AG20443 (cell line): ENCODE measurements at places on chromosomes 2 and 18.

- no peak for DNase-seq
Measured at GRCh38 chr2:43465234-43465633, 130.6 kb downstream of the THADA start.

GRCh38 chr2:241541564-241542277 lies 16.8 kb upstream of the BOK start:
- peak; percentile 30 for DNase-seq

DNA sequence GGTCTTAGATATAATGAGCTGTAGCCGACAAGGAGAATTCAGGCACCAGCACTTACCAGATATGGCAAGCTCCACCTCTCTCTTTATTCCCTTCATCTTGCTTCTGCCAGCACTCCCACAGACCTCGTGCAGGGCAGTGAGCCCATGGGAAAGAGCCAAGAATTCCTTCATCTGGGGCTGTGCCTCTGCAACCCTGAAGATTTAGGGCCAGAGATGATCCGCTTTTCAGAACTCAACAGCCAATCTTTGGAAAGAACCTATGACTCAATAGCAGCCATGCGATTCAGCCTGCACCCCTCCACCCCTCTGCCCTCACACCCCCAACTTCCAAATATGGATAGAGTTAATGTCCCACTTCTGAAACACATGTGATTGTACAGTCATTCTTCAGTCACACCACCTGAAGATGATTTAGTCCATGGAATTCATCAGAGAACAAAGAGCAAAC lies 533.7 kb upstream of the TNP1 start:
- DNase-seq: peak; percentile 91

DNA sequence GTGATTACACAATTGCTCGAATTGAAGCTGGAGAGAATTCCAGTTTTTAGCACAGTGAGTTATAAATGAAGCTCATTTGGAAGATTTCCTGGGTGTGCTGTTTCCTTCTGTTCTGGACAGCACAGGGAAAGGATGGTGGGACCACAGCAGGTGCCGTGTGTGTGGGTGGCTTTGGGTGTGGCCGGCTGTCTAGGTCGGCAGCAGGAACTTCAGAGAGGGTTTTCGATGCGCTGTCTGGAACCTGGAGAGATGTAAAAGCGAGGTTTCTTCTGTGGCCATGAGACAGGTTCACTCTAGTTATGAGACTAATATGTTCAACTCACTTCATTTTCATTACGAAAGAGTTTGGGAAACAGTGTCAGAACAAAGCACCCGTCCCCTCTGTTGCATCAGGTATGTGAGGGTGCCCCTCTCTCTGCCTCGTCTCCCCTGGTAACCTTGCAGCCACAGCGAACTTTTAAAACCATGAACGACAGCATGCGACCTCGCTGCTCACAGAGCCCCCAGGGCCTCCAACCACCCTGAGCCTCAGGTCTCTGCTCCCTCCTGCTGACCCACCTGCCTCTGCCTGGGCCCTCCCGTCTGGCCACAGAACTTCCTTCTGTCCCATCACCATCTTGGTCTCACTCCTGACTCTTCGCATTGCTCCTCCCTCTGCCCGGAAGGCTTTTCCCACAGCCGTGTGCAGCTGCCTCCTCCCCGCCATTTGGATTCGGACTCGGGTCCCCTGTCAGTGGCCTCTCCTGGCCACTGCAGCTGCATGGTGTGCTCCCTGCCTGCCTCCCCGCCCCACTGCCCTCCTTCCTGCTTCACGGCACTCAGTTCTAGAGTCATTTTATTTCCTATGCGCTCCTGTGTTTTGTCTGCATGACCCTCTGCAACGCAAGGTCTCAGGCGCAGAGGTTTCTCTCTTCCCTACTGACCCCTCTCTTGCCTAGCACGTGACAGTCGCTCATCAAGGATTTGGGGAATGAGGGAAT lies 151.2 kb downstream of the NDUFA10 start:
- peak; percentile 7 for DNase-seq

DNA sequence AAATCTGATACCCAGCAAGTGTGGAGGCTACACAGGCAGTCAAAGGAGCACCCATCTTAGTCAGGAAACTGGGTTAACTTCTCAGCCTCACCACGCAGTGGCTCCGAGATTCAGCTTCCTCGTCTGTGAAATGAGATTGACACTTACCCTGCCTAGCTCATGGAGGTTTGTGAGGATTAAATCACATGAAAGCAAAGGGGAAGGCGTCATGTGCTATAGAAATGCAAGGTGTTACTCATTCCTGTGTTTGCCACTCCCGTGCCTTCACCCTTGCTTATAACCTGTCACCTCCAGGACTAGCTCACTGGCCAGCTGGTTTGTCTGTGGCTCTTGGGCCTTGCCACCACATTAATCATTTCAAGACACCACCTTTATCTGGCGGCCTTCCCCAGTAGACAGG lies 118.9 kb upstream of the FOSL2 start:
- DNase-seq: no peak

- no peak for DNase-seq
Measured at GRCh38 chr18:46722051-46722450, 34.8 kb downstream of the ST8SIA5 start.

DNA sequence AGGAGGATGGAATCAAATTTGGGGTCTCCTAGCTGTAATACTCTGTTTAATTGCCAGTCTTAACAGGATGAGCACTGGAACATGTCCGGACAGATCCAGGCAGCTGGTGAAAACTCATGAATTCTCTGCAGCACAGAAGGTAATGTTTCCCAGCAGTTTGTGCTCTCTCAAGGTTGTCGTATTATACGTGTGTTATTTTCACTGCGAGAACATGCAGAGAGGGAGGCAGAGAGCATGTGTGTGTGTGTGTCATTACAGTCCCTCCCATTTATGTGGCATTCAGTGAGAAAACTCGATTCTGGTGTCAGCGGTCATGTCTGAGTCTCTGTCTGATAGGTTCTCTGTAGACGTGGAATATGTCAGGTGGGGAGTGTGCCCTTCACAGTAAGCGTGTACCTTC lies 150.2 kb upstream of the POU3F3 start:
- DNase-seq: no peak

DNA sequence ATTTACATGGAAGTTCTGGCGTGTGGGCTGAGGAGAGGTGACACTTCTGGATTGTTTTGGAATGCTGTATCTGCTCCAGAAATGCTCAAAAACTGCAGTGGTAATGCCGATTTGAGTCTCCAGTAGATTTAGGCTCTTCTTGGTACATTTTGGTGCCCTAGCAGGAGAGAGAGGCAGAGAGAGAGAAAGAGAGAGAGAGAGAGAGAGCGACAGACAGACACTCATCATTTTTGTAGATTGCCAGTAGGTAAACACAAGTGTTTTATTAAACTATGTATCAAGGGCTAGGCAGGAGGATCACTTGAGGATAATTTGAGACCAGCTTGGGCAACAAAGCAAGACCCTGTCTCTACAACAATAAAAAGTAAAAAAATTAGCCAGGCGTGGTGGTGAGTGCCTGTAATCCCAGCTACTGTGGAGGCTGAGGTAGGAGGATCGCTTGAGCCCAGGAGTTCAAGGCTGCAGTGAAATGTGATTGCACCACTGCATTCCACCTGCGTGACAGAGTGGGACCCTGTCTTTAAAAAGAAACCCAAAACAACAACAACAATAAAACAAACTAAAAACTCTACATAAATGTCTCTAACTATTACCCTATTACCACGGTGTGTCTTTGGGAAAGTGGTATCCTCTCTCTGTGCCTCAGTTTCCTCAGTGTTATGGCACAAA lies 60.2 kb downstream of the GATA6 start:
- no peak for DNase-seq

GRCh38 chr2:121833358-121833723 lies 77.9 kb downstream of the TSN start:
- DNase-seq: no peak

DNA sequence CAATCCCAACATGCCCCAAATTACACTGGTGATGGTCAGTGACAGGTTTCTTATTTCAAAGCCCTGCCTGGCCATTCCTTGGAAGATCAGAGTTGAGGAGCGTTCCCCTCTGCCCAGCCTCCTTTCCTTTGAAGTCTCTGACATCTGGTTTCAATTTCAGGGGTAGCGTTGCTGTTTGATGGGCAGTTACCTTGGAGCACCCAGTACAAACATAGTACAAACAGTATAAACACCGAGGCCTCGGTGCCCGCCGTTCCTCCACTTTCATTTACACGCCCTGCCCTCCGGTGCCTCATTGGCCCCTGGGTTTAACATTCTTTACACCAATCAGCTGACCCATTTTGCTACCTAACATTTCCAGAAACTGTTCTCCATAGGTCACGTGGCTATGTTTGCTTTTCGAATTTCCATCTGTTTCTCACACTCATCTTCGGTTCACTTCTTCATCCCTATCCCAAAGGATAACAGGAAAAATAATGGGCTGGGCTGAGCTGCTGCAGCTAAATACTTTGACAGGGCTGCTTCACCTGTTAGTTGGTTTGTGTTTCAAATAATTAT lies 65.6 kb downstream of the NRP2 start:
- DNase-seq: no peak

DNA sequence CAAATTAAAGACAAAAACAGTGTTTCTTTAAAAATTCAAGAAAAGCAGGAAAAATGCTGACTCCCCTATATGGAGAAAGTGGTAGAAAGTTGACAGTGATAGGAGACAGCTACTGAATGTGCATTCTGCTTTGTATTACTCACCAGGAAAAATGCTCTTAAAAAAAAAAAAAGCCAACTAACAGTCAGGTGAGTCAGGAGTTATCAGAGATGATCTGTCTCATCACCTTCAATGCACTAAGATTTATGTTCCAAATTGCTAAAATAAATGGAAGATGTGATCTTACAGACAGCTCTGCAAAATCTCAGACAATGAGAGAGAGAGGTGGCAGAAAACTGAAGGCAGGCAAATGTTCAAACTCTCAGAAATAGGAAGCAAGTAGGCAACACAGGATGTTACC lies 47.6 kb upstream of the ZNF521 start:
- peak; percentile 18 for DNase-seq

DNA sequence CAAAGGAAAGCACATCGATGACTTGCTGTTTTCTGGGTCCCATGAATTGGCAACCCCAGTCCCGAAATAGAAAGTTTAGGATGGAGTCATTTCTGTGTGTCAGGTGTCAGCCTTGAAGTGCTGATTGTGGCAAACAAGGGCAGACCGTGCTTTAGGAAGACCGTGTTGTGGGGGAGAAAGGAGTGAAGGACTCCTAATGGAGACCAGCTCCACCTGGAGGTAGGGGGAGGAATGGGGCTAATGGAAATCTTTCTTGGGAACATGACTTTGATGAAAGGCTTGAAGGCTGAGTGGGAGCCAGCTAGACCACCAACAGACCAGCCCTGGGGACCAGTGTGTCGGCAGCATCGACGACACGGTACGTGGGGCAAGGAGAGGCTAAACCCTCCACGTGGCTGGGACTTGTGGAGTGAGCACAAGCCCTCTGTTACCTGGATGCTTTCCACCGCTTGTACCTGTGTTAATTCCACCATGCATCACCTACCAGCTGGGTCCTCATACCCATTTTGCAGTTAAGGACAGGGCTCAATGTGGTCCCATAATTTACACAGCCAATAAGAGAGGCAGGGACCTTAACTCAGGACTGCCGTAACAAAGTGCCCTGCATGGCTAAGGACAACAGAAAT lies 104.2 kb downstream of the SH3BP4 start:
- no peak for DNase-seq

- DNase-seq: no peak
Measured at GRCh38 chr2:100202567-100202966, 60.2 kb upstream of the AFF3 start.

GRCh38 chr2:148794558-148794957 lies 80.5 kb upstream of the KIF5C start:
- DNase-seq: peak; percentile 23

DNA sequence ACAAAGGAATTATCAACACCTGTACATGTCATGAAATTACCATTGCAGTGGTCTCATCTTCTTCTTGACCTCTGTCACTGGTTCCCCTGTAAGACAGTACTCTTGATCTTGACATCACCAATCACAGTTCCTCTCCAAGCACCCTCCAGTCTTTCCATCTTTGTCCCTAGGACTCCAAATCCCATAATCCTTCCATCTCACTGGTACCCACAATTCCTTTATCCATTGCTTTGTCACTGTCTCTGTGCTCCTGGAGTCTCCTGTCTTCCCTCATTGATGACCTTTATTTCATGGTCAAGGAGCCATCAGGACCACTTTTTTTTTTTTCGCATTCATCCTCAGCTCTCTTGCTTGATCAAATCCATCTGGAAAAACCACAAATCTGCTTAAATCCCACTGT lies 56.7 kb downstream of the COL4A3 start:
- DNase-seq: no peak

GRCh38 chr18:2994603-2995432 lies 18.1 kb downstream of the LPIN2 start:
- peak; percentile 23 for DNase-seq

DNA sequence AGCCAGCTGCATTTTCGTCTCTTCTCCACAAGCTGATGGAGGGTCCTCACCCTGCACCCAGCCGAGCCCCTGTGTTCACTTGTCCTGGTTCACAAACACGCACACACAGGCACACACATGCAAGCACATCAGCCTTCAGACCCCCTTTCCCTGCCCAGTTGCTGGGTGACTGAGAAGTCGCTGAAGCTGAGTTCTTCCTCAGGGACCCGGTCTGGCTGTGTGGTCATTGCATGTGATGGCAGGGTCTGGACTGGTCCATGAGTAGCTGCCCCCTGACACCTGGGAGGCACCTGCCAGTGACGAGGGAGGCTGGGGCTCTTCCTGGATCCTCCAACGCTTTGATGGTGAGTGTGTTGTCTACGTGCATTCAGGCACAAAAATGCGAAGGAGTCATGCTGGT lies 546.1 kb upstream of the SALL3 start:
- no peak for DNase-seq

DNA sequence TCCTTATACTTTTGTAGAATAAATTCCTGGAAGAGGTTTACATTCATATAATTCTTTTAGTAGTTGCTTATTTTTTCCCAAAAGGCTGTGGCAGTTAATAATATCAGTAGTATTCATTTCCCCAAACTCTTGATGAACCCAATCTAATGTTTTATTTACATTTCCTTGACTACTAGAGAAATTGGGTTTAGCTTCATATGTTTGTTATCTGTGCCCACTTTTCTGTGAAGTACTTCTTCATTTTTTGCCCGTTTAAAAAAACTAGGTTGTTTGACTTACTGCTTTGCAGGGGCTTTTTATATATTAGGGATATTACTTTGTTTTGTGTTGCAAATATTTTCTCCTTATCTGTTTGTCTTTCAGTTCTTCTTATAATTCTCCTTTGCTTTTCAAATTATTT lies 17.2 kb downstream of the RALB start:
- no peak for DNase-seq

DNA sequence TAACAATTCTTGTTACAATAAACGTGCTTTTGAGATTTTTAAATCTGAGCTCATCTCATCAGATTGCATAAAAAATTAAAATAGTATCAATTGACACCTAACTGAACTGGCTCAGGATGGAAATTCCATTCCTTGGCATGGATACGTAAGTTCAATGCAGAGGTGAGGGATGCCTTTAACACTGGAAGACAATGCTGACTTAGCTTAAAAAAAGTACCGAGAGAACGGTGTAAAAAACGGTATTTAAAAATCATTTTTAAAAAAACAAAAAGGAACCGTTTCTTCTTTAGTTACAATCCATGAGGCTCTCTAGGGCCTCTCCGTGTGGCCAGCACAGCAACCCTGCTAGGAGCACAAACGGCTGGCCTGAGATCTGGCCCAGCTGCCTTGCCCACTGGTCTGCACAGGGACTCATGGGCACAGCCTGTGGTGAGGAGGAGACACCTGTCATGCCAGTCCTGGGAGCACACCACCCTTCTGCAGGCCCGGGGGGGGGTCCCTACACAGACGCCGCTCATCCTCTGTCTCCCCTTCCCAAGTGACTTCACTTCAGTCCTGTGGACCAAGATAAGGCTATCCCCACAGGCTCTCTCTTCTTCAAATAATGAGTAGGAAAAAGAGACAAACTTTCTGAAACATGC lies 45.2 kb downstream of the FAM168B start:
- no peak for DNase-seq

GRCh38 chr2:207711750-207712530 lies 500 bp downstream of the CCNYL1 start:
- peak; percentile 73 for DNase-seq
